ENCODE measurements at places on chromosomes 4 and X.

GRCh38 chr4:114272226-114272625 lies 292.8 kb upstream of the ARSJ start:
- peak; percentile 80 for DNase-seq

- no peak for DNase-seq
These were observed 48.3 kb downstream of the ENPP6 start for GRCh38 chr4:184169225-184169867.

GRCh38 chrX:52262195-52262546 lies 77.5 kb downstream of the MAGED4 start:
- DNase-seq, result no peak

DNA sequence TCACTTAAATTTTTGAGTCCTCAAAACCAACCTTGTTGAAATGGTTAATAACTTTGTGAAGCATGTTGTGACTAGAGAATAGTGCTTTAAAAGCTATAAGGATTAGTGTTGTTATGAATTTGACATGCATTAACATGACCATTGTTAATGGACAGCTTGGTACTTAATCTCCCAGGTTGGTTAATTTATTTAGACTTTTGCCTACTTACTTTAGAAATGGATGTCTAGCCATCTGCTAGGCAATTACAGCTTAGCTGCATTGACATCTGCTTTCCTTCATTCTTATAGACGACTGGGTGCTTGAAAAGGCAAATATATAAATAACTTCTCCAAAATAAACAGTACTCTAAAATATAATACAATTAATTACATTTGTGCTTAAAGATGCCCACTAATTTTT lies 368.0 kb downstream of the CCSER1 start:
- DNase-seq, result no peak

DNA sequence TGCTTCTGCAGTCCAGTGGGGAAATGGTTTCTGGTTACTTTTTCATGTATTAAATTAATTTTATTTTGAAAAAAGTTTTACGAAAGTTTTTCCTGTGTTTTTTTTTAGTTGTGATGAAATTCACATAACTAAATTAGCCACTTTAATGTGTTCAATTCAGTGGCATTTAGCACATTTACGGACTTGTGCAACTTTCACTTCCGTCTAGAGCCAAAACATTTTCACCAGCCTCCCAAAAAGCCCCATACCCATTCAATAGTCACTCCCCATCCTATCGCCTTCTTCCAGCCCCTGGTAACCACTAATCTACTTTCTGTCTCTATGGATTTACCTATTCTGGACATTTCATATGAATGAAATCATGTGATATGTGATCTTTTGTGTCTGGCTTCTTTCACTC lies 22.8 kb upstream of the TBL1X start:
- no peak for DNase-seq

- DNase-seq, result no peak
These were observed 17.8 kb upstream of the CXCL3 start for GRCh38 chr4:74056114-74056857.

GRCh38 chr4:134624365-134624764 lies 422.8 kb upstream of the PABPC4L start:
- DNase-seq, result no peak

DNA sequence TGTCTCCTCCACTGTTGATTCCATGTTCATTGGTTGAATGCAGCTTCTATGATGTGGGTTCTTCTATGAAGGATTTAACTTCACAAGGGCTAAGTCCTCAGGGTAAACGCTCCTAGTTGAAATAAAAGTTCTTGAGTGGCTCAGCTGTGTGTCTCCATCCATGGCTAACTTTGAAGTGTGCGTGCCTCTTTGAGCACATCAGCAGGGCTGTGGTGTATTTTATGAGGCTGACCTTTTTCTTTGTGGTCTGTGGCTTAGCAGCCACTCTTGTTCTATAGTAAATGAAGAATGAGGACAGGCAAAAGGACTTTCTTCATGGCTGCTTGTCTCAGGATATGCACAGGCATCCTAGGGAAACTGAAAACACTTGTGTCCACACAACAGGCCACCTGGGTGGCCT lies 88.5 kb downstream of the KIT start:
- DNase-seq, result no peak

DNA sequence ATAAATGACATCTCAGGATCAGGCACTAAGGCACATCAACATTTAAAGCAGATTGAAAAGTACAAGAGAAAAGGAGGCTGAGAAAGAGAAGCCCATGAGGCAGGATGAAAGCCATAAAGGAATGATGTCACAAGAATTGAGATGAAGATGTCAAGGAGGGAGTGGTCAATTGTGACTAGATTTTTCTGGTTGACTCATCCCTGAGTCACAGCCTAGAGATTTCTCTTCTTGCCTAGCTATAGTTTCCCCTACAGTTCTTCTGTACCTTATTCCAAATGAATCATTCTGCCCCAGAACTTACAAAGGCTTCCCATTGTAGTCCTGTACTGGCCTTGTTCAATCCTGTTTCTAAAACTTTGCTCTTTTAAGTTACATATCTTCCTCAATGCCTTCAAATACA lies 3.4 kb upstream of the USP53 start:
- peak; percentile 98 for DNase-seq

GRCh38 chrX:119062750-119063374 lies 9.9 kb upstream of the CT47C1 start:
- no peak for DNase-seq

DNA sequence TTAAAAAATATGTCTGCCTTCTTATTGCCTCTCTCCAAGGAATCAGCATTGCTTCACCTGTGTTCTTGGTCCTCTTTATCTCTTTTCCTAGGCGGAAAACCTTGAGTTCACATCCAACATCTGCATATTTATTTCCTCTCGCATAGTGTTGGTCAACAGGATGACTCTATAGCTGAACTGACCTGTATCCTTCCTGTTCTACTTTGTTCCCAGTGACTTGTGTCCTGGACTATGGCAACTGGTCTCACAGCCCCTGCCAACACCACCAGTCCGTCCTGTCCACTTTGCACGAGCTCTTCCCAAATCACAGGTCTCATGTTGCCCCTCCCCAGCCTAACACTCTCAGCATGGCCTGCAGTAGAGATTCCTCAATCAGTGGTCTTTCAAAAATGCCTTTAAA lies 2.0 kb downstream of the DIPK2B start:
- DNase-seq, result peak; percentile 38

Measured in kidney capillary endothelial cell (primary cell).